ENCODE measurements at places on chromosomes 2 and 18.

DNA sequence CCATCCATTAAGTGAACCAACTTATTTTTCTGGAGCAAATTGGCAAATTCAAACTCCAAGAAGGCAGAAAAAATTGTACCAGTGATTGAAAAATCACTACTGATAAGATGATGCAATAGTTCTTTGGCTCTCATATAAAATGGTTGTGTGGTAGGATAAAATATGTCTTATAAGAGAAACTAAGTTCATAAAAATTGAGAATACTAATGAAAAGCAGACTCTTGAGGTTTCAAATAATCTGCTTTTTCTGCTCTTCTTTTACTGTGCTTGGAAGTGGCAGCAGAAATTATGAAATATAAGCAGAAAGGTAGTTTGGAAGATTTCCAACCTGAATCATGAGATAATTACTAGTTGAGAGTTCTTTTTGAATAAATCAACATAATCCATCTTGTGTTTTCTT, 61.9 kb downstream of the PPP1R1C start:
- no peak for ATAC-seq

- ATAC-seq: peak; percentile 39
Measured at GRCh38 chr2:38170067-38170466, 94.1 kb upstream of the CYP1B1 start.

DNA sequence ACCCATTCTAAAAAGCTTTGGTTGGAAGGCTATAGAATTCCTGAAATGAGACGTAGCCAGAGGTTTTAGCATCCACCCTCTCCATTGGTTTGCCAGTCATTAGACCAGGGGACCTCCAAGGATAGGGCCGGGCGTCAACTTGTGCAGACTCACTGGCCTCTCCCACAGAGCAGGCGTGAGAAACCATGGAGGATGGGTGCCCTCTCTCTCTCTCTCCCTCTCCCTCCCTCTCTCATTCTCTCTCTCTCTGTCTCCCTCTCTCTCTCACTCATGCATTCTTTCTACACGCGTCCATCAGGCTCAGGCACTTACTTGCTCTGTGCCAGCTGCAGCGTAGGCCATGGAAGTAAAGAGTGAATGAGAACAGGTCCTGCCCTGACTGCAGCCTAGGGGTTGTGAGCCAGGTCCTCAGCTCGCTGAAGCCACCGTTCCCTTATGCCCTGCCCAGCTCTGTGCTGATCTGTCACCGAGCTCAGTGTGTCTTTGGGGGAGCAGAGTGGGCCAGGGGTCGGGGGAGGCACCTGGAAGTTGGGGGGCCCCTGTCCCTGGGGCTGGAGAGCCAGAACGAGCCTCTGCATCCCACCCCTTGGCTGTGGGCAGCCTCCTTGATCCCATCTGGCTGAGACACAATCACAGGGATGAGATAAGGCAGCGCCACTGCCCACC, 304.4 kb upstream of the HS6ST1 start:
- no peak for ATAC-seq

GRCh38 chr2:155332016-155332415, 633.5 kb downstream of the KCNJ3 start:
- no peak for ATAC-seq

GRCh38 chr18:27556741-27557140, 371.6 kb upstream of the CHST9 start:
- no peak for ATAC-seq

DNA sequence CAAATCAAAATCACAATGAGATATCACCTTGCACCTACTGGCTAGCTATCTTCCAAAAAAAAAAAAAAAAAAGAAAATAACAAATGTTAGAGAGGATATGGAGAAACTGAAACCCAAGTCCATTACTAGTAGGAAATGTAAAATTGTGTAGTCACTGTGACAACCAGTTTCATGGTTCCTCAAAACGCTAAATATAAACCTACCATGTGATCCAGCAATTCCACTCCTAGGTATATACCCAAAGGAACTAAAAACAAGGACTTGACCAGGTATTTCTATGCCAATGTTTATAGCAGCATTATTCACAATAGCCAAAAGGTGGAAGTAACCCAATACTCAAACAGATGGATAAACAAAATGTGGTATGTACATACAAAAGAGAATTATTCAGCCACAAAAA, 11.7 kb upstream of the SCRN3 start:
- ATAC-seq: no peak

DNA sequence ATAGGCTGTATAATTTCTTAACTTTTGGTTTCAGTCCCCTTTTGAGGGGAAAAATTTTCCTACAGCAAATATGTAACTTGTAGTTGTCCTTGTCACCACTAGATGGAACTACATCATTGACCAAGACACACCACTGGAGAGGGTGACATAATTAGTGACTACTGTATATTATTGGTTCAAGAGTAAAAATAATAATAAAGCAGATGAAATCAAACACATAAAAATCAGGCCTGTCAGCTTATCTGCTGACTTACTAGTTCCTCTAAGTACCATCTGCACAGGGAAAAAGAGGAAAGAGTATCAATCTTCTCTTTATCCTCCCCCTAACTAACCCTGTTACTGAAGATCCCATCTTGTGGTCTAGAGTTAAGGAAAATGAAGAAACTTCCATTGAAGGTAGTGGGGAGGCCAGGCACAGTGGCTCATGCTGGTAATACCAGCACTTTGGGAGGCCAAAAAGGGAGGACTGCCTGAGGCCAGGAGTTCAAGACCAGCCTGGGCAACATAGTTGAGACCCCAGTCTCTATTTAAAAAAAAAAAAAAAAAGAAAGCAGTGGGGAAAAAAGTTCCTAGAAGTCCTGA, 29.6 kb upstream of the ENOSF1 start:
- ATAC-seq: peak; percentile 65

DNA sequence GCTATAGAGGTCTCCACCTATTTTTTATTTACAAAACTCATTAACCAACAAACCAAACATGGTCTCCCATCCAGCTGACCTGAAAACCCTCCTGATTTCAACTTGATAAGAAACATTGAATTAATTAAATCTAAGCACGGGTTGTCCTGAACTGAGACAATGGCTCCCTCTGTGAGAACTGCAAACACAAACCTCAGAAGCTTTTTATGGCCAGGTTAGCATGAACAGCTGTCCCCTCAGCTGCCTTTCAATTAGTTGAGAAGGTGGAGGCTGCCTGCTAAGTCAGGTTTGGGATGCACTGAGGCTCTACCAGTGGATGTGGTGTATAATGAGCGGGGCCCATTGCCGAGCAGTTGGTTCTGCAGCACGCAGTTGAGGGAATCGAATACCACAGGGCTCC, 258.5 kb upstream of the DDX18 start:
- ATAC-seq: no peak

DNA sequence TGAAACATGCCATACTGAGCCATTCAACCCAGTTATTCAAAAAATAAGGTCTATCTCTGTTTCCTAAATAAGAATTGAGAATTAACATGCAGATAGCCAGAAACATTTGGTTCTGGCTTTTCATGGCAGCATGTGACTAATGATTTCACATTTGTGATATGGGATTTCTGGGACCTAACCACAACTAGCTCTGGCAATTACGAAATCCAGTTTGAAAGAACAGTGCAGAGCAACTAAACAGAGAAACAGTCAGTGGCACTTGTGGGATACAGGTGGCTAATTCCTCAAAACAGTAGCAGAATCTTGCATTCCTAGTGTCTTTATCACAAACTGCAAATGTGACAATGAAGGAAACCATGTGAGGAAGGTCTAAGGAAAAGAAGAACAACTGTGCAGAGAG, 637.8 kb upstream of the CHAC2 start:
- no peak for ATAC-seq

DNA sequence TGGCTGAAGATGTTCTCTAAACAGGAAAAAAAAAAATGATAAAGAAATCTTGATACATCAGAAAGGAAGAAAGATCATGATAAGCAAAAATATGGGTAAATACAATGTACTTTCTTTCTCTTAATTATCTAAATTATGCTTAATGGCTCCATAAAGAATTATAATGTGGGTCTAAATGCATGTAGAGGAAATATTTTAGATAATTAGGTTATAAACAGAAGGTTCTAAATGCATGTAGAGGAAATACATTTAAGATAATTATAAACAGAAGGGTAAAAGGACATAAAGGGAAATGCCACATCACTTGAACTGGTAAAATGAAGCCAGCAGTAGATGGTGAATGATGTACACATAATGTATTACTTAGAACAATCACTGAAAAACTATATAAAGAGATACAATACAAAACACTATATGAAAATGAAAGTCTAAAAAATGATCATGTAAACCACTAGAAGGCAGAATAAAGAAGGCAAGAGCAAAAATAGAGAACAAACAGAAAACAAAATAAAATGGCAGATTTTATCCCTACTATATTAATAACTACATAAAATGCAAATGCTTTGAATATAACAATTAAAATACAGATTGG, 308.4 kb upstream of the CDH2 start:
- no peak for ATAC-seq

DNA sequence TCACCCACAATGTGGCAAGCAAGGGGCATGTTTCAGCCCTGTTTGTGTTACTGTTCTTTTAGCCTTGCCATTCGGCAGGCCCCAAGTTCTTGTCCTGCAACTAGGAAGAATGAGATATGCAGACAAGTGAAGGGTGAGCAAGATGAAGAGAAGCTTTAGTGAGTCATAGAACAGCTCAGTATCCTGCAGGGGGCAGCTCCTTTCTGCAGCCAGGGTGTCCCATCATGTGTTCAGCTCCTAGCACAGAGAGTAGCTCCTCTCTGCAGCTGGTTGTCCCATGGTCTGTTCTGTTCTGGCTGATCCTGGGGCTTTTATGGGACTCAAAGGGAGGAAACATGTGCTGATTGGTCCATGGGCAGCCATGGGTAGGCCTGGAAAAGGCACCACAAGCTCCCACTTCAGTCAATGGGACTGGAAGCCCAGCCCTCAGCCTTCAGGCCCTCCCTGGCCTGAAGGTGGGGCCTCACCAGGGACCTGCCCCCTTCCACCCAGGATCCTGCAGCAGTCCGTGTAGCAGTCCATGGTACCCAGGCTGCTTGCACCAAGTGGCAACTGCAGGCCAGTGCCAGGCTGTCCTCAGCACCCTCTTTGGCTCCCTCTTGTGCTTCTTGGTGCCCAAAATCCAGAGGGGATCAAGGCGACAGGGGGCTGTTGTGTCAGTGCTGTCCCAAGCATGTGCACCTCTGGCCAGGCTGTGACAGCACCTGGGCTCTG, 326.4 kb downstream of the NR4A2 start:
- ATAC-seq: no peak

- ATAC-seq: no peak
Measured at GRCh38 chr2:42096869-42097591, 49.2 kb downstream of the PKDCC start.

DNA sequence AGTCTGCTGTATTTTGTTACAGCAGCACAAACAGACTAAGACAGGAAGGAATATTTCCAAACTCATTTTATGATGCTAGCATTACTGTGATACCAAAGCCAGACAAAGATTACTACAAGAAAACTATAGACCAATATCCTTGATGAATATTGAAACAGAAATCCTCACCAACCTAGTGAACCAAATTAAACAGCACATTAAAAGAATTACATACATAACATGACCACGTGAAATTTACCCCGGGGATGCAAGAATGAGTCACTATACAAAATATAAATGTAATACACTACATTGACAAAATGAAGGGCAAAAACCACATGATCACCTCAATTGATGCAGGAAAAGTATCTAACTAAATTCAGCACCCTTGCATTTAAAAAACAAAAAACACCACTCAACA, 112.6 kb downstream of the CHN1 start:
- no peak for ATAC-seq

DNA sequence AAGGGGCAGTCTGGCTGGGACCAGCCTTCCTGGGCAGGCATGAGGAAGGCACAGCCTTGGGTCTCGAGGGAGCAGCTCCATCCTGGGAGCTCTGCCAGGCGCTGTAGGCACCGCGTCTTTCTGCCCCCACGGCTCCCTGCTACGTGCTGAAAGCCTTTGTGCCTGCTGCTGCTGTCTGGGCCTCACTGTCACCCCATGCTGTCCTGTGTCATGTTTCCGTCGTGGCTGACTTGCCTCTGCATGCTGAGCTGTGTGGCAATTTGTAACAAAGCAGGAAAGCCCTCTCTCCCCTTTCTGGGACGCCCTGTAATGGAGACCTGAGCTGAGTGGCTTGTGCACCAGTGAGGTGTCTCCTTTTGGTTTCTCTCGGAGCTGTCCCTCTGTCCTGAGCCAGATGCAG, 152.5 kb downstream of the TSN start:
- ATAC-seq: no peak

DNA sequence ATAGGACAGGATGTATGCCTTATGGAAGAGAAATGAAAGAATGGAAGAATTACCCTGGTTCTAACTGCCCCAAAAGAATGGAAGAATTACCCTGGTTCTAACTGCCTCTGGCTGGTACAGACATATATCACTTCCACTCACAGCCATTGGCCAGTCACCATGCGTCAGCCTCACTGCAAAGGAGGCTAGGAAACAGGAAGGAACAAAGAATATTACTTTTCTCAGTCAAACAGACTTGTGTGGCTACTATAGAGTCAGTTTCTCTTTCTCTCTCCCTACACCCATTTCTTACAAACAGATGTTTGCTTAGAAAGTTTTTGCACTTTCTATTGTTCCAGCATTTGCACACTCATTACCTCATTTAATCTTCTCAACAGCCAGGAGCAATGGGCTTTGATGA, 1111.1 kb upstream of the KLHL29 start:
- ATAC-seq: no peak

- ATAC-seq: no peak
Measured at GRCh38 chr2:46540496-46541331, 61.3 kb downstream of the TMEM247 start.

DNA sequence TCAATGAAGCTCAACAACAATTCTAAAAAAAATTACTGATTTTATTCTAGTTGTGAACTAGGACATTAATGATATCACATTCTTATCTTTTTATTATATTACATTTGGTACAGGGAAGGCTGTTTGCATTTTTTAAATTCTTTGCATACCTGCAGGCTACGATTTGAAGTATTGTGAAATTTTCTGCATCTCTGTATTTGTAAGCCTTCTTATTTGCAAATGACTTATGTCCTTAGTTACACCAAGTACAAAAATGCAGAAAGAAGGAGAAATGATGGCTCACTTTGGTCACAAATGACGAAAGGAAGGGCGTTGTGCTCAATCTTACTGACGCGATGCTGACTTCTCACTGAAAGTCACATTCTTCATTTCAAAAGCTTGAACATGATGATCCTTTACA, 227.5 kb upstream of the SOX11 start:
- no peak for ATAC-seq

- ATAC-seq: no peak
Measured at GRCh38 chr2:167509586-167509985, 621.3 kb downstream of the XIRP2 start.
